COLO829 (cell line): ENCODE measurements at places on chromosomes 12 and 14.

- no peak for DNase-seq
Observed at GRCh38 chr12:13486794-13487193, 290.3 kb downstream of the EMP1 start.

GRCh38 chr14:84807673-84808072 is 722.3 kb upstream of the FLRT2 start:
- DNase-seq, result no peak

DNA sequence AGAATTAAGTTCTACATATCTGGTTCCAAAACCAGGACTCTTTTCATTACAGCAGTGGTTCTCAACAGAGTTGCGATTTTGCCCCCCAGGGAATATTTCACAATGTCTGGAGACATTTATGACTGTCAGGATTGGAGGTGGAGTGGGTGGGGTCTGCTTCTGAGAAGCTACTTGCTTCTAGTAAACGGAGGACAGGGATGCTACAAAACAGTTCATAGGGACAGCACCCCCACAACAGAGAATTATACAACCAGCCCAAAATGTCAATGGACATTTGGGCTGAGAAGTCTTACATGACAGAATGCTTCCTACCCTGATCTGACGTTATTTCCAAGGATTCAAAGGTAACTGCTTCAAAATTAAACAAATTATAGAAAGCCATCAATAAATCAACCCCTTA is 739 bp upstream of the SPATA7 start:
- DNase-seq, result no peak

GRCh38 chr12:93857991-93858447 is 180.8 kb downstream of the CRADD start:
- DNase-seq, result peak; percentile 66

GRCh38 chr12:49912345-49913255 is 8.9 kb upstream of the FAIM2 start:
- no peak for DNase-seq

GRCh38 chr12:45298721-45299692 is 83.1 kb downstream of the ANO6 start:
- peak; percentile 56 for DNase-seq

GRCh38 chr14:33710273-33710672 is 240.6 kb downstream of the EGLN3 start:
- DNase-seq, result no peak

DNA sequence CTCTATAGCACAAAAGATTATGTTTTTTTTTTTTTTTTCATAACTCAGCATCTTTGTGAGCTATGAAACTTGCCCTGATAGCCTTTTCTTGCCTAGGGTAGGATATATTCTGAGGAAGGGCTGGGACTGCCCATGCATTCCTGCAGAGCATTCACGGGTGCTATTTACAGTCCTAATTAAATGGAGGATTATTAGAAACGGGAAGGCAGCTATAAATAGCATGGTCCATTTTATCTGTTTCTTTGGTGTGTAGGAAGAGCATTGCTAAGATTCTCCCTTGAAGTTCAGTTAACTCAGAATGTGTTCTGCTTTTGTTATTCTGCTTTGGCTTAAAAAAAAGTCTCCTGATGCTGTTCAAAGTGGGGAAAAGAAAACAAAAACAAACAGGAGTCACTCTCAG is 630.9 kb downstream of the DIO2 start:
- DNase-seq, result no peak

- DNase-seq, result no peak
Observed at GRCh38 chr12:46558677-46559076, 186.1 kb upstream of the SLC38A2 start.

- DNase-seq, result no peak
Observed at GRCh38 chr12:49974677-49975317, 2.0 kb downstream of the AQP6 start.

- no peak for DNase-seq
Observed at GRCh38 chr14:77286576-77286975, 15.6 kb upstream of the NGB start.

DNA sequence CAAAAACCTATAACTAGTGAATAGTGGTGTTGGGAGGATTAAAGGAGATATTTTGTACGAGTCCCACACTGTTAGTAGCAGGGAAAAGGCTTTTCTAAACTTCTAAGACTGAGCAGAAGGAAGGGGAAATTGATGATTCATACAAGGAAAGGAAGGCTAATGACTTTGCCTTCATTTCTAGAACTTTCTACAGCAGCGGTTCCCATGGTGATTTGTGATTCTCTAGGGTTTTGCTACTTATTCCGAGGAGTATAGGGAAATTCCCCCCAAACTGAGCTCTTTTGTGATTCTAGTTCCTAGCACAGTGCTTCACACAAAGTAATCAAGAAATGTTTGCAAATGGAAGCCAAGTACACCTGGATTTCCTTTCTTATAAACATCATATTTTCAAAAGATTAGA is 23.8 kb upstream of the PWP1 start:
- DNase-seq, result no peak

DNA sequence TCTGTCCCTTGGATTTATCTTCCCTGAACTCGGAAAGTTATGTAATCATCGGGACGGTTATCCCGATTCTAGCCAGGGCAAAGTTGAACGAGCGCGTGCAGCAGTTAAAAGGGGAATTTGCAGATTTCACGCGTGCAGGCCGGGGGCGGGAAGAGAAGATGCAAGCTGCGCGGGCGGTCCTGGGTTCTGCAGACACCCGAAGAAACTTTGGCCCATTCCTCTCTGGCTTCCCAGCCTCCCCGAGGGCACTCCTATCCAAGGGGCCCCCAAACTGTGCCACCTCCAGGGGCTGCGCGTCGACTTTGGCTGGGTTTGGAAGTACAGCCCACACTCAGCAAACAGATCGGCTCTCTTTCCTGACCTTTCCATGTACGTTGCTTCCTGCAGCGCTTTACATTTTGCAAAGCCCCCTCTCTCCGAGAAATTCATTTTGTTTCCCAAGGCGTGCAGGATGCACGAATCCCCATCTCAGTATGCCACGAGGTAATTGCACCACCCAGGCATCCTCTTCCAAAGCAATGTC is 941 bp upstream of the PPP1CC start:
- no peak for DNase-seq

GRCh38 chr12:11689591-11690186 is 40.2 kb downstream of the ETV6 start:
- DNase-seq, result no peak

DNA sequence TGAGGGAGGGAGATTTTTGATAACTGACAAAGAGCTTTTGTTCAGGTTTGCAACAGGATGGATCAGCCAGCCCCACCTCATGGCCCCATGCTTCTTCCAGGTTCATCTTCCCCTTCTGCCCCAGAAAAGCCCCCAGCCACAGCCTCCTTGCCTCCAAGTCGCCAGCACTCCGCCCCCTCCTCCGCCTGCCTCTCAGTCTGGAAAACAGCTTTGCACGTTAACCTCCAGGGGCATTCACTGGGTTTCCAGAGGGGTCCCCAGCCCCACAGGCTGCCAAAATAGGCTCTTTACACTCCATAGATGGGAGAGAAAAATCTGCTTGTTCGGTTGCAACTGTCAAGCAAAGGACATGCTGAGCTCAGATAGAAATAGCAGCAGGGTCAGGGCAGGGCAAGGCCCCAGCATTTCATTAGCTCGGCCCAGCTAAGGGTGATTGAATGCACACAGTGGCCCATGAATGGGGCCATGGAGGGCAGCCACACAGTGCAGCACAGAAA is 253.6 kb downstream of the ZFP36L1 start:
- no peak for DNase-seq

GRCh38 chr12:124548854-124549378 is 18.5 kb downstream of the NCOR2 start:
- DNase-seq, result peak; percentile 48

- no peak for DNase-seq
Observed at GRCh38 chr12:121196902-121197301, 13.0 kb upstream of the P2RX4 start.

DNA sequence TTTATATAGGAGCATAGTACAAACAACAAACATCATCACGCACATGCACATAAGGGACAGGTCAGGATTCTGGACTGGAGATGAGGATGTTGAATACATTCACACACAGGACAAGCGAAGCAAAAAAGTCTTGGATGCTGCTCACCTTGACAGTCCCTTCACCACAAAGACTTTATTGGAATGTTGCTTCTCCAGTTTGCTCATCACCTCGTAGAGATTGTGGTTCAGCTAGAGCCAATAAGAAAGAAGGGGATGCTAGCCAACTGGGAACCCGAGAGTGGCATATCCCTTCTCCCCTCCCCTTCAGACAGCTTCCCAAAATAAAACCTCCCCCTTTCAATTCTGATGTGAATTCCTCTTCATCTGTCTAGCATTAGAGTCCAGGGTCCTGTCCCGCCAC is 25.4 kb upstream of the SMAGP start:
- DNase-seq, result no peak

DNA sequence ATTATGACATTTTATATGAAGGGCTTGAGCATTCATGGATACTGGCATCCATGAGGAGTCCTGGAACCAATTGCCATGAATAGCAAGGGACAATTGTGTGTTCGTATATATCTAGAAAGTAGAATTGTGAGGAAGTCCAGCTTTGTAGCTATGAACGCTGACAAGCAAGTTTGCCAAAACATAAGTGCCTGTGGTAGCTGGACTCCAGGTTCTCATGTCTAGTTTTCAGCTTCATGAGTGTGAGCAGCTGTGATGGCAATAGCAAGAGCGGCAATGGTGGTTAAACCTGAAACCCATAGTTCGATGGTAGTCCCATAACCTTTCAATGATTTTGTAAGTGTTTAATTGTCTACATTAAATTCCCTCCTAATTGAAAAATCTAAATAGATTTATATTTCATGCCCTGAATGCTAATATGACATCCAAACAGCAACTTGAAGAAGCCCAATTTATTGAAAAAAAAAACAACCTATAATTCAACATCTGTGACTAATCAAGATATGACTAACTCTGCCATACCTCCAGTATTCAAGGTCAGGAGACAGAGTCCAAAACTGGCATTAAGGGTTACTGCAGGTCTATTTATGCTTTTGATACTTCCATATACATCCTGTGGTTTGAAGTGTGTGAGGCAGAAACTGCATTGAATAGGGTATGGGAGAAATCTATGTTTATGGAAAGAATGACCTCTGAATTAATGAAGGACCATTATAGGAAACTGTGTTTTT is 50.3 kb upstream of the PCED1B start:
- DNase-seq, result no peak

DNA sequence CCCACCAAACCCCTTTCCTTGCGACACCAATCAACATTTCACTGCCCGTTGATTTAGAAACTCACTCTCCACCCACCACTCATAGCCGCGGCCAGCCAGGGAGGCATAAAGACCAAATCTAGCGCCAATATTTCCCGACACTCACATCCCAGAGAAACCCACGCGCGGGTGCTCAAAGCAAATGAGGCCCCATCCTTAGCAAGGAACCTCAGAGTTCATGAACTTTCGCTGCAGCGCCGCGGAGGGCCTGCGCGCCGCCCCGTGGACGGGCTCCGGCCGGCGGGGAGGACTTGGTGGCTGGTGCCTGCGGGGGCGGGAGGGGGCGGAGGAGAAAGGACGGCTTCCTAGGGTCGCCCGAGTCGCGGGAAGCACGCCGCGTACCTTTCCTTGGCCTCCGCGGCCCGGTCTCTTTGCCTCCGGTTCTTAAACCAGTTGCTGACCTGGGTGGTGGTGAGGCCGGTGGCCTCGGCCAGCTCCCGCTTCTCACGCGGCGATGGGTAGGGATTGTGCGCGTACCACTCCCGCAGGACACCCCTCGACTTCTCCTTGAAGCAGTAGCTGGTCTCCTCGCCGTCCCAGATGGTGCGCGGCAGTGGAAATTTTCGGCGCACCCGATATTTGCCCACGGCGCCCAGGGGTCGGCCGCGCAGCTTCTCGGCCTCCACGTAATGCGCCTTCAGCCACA is 886 bp downstream of the SIX1 start:
- no peak for DNase-seq

DNA sequence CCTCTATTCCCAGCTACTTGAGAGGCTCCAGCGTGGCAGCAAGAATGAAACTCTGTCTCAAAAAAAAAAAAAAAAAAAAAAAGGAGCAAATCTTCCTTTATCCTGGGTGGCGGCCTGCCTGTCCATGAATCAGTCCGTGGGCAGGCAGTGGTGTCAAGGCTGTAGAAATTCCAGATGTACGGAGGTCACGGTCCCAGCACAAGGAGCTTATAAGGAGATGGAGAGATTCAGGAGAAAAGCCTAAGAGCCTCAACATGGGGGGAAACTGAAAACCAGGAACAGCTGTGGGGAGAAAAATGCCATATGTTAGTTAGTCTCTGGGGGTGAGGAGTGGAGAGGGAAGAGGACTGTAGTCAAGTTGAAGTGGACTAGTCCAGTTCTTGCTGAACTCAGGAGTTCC is 130.5 kb upstream of the CRY1 start:
- no peak for DNase-seq

GRCh38 chr12:130710733-130711080 is 5.4 kb downstream of the RIMBP2 start:
- DNase-seq, result no peak

DNA sequence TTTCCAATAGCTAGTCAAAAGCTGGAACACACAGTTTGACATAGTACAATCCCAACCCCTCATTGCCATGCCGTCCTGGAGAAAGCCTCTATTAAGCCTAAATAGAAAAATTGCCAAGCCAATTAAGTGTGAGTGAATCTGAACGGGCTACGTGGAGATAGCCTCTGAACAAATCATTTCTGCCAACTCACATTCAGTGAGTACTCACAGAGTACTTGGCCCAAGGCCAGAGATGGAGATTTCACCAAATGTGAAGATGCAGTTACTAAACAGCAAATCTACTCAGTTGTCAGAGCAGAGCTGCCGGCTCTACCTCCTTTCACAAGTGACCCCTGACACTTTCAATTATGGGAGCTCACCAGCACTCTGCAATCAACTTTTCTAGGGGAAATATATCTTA is 350.0 kb downstream of the GALC start:
- DNase-seq, result no peak

DNA sequence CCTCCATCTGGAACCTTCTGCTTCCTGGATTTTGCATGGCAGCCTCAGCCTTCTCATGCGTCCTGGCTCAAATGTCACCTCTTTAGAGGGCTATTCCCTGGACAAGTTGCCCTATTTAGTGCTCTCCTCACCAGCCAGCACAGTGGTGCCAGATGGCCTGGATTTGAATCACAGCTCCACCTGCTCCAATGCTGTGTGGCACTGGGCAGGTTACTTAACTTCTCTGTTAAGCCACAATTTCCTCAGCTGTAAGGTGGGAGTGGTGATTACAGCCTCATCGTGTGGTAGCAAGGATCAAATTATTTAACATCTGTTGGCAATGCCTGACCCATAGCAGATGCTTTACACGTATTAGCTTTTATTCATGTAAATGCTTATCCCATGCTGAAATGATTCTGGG is 16.7 kb upstream of the POP5 start:
- no peak for DNase-seq

DNA sequence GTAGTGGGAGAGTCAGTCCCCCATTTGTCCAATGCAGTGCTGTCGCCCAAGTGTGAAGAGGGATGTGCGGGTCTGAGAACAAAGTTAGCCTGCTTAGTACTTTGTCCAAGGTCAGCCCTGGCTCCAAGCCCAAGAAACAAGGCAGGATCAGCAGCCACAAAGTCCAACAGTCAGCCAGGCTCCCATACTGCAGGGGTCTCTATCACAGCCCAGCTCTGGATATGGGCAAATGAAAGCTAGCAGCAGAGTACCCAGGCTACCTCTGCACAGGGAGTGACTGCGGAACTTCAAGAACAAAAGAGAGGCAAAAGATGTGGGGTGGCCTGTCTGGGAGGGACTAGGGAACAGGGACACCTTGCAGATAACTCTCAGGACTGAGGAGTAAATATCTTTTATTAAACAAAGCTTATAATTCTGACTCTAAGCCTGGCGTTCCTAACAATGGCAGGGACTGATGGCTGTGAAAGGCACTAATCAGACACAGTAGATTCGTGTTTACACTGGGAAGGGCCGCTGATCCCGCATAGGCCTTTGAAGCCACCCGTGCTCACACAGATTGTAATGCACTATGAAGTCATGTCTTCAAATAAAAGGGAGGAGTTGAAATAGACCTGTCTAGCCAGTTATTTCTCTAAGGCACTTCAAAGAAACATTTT is 91.0 kb upstream of the EEA1 start:
- no peak for DNase-seq
